Astrocyte of the hippocampus (primary cell): ENCODE measurements at places on chromosomes 1 and 21.

GRCh38 chr1:12552111-12552888 is 65.7 kb downstream of the DHRS3 start:
- peak; percentile 5 for DNase-seq

GRCh38 chr21:45864436-45864835 is 117.1 kb upstream of the COL6A1 start:
- DNase-seq = no peak

GRCh38 chr1:10340930-10341590 is 57.8 kb upstream of the PGD start:
- DNase-seq = no peak

DNA sequence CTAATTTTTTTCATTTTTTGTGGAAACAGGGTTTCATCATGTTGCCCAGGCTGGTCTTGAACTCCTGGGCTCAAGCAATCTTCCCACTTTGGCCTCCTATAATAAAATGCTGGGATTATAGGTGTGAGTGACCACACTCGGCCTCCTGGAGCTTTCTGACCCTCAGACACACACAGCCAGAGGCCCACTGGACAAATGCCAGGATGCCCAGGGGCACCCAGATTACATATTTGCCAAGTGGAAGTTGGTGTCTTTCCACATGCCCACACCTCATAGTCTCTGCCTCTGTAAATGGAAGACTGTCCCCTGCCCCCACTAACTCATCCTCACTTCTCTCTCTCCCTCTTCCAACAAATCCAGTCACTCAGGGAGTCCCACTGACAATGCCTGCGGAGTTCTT is 63.4 kb upstream of the LRP8 start:
- no peak for DNase-seq

DNA sequence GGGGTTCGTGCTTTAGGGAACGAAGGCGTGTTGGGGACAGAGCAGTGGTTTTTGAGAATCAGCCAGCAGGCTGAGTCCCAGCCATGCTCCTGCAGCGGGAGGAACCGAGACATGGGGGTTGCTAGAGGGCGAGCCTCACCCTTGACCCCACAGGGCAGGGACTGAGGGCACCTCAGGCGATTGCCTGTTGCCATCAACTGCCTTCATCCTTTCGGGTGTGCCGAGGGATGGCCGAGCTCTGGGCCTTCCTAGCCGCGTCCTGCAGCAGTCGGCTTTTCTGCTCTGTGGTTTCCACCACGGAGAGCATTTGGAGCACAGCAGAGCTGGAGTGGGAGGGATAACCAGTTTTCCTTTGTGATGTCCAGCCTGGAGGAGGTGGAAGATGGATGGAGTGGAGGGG is 13.3 kb downstream of the SPSB1 start:
- DNase-seq = no peak

DNA sequence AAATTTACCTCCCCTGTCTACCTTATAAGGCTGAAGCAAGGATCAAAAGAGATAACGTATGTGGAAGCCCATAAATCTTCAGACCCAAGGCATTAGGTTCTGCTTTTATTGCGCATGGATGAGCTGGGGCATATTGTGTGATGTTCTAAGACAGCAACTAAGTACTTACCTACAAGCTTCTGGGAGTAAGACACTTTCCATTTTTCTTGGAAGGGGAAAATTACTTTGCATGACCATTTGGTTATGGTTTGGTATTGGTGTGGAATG is 21.1 kb downstream of the LMOD1 start:
- no peak for DNase-seq

DNA sequence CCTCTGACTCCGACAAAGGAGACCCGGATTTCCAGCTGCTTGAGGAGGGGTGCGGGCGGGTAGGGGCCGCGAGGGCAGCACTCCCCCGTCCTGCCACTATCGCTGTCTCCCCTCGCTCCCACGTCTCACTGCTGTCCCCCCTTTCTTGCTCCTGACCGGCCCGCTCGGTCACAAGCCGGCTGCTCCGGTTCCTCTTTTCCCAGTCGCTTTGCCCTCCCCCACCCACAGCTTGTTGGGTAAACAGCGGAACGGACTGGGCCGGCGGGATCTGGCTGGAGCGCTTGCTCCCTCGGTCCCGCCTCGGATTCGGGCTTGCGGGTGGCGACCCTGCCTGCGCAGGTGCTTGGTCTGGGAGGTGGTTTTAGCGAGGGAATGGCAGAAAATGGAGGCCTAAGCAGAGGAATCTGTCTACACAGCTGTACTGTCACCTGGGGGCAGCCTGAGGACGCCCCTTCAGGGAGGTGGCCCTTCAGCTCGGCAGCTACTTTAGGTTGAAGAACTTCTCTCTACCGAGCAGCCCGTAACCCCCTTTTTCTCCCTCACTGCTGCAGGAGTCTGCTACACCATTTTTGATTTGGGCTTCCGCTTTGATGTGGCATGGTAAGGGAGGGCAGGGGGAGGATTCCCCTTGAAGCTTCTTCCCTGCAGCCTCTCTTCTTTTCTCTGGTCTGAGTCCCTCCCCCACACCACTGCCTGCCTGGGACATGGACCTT is 645 bp downstream of the ATP6V0B start:
- DNase-seq = peak; percentile 47

DNA sequence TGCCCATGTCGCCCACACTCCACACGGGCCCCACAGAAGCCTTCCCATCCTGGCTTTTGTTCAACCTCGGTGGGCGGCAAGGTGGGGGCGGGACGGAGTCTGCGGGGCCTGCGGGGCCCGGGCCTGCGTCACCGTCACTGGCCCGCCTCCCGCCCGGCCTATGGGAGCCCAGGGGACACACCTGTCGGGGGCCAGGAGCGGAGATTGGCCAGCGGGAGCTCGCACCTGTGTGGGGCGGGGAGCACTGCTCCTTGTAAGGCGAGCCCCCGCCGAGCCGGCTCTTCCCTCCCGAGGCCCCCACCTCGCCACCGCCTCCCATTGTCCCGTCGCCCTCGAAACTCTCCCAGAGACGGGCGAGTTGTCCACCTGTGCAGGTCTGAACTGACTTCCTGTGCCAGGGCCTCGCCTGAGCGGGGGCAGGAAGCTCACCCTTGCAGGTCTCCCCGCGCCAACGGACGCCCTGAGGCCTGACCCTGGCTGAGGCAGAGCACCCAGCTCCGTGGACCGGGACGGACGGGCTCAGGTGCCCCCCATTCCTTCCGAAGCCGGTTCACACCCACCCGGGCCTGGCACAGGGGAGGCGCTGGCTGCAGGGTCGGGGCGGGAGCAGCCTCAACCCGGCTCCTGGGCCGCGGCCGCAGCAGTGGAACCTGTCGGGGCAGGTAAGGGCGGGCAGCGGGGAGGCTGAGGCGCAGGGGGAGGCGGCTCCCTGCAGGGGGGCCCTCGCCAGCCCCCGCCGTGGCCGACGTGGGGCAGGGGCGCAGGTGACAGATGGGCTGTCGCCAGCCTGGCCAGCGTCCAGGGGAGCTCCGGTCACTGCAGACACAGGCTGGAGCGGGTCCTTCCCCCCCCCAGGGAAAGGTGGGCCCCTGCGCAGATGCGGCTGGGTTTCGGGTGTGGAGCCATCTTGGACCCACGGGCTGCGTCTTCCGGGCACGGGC is 10.8 kb upstream of the TTLL10 start:
- DNase-seq = no peak

DNA sequence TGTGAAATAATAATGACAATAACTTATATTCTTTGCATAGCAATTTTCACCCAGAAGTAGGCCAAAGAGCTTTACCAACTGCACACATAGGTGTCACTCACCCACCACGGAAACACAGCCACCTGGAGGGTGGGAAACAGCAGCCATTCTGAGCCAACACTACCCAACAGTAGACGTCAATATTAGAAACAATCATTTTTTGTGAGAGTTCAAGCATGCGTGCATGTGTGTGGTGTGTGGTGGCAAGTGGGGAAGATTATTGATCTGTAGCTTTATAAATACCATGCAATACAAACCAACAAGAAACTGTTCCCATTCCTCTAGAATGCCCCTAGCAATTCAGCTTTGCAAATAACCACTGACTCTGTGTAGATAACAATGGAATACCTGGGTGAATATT is 19.1 kb downstream of the PROX1 start:
- no peak for DNase-seq
